ENCODE measurements at places on chromosomes 4 and X.
A peak's percentile ranks its signal among the peaks of the same experiment; 100 is the strongest.

- no peak for DNase-seq
Observed at GRCh38 chr4:61493470-61493869, 293.3 kb downstream of the ADGRL3 start.

GRCh38 chr4:184306949-184307348, 89.3 kb upstream of the ENPP6 start:
- no peak for DNase-seq

DNA sequence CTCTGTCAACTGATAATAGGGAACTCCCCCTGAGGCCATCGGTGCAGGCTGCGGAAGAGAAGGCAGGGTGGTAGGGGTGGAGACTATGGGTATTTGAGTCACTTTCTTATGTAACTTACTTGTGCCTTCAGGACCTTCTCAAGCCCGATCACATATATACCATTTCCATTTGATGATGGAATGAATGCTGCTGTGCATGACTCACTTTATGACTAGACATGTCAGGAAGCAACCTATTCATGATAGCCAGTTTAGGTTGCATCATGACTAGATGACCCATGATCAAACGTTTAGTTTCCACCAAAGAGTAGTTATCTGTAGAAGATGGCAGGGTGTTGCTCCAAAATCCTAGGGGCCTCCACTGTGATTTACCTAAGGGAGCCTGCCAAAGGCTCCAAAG, 435.5 kb downstream of the DTHD1 start:
- DNase-seq = no peak

GRCh38 chr4:17664755-17665154, 50.3 kb downstream of the MED28 start:
- peak; percentile 15 for DNase-seq

DNA sequence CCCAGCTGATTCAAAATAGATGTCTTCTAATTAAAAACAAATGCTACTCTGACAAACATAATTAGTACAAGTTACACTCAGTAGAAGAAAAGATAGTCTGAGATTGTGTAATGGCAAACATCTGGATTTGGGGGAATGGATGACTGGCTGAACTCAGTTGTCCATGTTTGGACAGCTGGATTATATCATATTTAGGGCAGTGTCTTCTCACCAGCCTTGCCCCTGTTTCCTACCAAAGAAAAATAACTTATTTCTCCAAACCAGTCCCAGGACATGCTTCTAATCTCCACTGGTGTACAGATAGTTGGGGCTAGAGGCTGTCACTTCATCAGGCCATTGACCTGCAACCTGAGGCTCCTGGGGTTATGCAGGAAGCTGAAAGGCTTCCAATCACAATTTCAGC, 237.3 kb downstream of the USP46 start:
- DNase-seq = no peak

DNA sequence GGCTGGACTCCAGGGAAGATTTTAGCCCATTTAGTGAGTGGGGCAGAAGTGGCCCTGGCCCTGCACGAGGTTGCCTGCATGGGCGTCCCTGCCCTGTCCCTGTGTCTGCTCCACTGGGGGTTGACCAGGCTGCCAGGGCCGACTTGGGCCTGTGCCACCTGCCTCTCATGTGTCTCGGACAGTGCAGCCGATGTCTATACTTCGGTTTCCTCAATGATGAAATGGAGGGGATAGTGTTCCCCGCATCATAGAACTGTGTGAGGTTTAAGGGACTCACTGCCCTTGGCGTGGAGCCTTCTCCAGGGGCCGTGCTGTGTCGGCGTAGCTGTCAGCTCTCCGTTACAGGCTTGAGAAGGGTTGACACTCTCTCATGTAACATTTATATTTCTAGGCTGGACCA, 27.0 kb upstream of the MSANTD1 start:
- DNase-seq = no peak

- DNase-seq = no peak
Observed at GRCh38 chrX:9871701-9872268, 85.6 kb downstream of the SHROOM2 start.

- DNase-seq = no peak
Observed at GRCh38 chrX:139929876-139930275, 3.0 kb downstream of the ATP11C start.

DNA sequence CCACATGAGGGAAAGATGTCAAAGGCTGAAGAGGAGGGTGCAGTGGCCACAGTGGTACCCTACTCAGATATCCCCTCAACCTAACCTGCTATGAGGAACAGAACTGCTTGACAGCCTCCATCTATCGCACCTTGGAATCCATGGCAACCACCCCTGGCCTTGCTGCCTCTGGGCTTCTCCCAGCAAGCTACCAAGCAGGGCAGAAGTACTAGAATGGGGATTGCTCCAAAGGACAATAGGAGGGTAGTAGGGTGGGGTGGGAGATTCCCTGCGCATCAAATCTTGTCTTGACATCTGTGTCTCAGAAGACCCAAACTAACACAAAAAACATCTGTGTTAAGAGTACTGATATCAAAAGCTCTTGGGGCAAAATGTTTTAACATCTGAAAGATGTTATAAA, 118.2 kb downstream of the FBXW7 start:
- DNase-seq = no peak

- DNase-seq = peak; percentile 4
Observed at GRCh38 chr4:105990933-105991332, 95.7 kb downstream of the NPNT start.

DNA sequence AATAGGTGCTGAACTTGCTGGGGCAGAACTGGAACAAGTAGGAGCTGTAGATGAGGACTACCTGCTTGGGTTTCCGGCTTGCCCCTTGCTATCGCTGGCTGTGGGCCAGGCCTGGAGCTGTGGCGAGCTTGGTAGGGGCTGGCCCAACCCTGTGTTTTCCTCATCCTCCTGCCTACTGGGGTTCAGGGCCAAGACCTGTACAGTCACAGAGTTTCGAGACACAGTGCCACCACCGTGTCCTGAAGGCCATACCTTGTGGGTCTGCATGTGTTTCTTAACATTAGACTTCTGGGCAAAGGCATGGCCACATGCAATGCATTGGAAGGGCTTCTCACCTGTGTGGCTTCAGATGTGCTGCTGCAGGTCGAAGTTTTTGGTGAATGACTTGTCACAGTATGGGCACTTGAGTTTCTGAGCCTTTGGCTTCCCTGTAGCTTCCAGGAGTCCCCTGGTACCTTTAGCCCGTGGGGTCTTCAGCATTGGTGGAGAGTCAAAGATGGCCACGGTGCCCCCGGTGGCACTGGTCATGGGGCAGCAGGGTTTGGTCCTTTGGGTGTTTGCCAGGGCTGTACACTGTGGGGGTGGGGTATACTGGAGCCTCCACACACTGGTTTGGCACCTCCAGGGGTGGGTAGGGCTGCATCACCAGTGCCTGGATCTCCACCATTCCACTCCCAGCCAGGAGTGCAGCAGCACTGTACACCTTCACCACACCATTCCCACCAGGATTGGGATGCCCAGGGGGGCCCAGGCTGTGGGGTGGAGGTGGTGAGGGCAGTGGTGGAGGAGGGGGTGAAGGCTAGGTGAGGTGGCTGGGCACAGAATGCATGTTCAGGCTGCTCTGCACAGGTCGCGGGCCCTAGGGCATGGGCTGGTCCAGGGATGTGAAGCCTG, 52.1 kb downstream of the CFAP299 start:
- DNase-seq = no peak

GRCh38 chr4:14908635-14909034, 93.6 kb upstream of the CPEB2 start:
- DNase-seq = no peak

DNA sequence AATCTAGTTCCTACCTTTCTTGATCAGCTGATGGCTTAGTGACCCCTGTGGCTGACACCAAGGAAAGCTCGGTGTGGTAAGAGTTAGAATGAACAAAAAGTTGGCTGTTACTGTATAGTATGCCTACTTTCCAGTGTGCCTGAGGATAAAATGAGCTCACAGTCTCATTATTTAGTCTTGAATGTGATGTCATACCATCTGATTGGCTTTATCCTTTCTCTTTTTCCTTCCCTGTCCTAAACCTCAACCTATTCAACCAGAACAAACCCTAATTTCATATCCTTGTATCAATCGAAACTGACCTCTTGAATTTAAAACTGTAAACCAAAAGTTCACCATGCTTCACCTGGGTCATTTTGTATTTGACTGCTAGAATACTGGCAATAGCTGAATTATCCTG, 156.4 kb downstream of the PPARGC1A start:
- DNase-seq = no peak

DNA sequence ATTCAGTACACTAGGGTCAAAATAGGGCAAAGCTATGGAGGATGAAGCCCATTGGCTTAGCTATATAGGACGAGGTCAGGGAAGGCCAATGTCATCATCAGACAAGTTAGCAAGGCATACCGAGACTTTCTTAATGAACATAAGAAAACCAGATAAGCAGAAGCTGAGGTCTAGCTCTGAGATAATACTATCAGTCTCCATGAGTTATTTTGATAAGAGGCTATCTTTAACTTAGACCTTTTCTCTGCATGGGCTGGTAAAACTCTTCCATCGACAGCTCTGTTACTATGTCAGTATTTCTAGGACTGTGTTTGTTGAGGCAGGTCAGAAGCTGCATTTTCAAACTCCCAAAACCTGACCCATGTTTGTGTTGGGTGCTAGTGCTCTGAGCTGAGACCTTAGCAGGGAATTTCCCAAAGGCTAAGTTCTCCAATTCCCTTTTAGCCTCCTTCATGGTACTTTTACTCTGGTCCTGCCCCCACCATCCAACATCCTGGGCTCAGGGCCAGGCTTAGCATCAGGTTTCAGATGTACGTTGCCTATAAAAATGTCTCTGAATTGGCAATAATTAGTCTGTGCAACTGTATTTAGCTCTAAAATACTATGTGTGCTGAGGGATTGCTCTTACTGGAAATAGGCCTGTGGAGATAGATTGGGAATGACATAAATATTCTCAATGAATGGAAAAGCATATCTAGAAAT, 29.3 kb upstream of the LRAT start:
- DNase-seq = peak; percentile 5

DNA sequence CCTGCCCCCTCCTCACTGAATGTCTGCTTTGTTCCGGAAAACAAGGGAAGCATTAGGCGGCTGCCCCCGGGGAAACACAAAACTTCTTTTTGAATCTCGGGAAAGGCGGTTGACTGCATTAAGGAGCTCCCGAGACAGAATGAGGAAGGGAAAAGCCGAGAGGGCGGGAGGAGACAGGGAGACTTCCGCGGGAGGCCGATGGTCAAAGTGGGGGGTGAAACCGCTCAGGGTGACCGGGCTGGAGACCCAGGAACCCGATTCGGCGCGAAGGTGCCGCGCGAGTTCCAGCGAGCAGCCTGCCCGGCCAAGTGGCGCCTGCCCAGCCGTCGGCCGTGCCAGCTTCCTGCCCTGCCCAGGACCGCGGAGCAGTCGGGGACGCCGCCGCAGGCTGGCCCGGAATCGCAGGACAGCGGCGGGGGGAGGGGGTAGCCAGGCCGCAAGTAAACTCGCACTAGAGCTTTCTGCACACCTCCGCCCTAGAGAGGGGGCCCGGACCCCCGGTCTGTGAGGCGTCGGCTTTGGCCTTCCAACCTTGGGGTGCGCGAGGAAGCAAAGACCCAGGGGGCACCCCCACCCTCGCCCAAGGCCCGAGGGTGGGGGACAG, 55.1 kb upstream of the BCOR start:
- peak; percentile 24 for DNase-seq
